Stimulated activated CD8-positive, alpha-beta memory T cell treated with anti-CD3 and anti-CD28 coated beads, Interleukin-4, amount 100 ng/mL, for 24 hours (primary cell): ENCODE measurements at places on chromosomes 1 and 21.

DNA sequence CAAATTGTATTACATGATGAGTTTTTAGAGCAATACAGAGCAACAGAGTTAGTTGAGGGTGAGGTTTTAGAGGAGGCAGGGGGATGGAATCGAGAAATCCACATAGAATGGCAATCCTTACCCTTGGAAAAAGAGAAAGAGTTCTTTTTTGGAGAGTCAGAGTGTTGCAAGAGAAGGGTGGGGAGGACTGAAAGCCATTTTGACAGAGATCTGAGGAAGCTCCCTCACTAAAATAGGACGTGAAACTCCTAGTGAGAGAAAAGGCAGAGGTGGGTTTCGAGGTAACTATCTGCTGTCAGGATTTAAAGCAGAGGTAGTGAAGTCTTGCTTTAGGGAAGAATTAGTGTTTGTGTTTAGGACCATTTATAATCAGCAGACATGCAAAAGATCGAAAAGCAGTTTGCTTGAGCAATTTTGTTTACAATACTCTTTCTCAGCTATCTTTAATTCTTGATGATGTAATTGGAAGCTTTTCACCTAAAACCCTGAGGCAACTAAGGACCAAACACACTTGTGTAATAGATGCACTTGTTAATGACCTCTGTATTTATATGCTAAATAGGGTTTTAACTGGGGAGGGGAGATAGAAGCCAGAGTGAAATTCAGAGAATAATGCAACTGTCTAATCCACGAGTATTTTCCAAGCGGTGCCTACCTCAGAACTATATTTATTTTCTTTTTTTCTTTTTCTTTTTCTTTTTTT is 20.0 kb downstream of the ADAMTS5 start:
- DNase-seq = no peak

GRCh38 chr1:234871710-234872271 is 256.8 kb downstream of the TOMM20 start:
- DNase-seq = no peak

- DNase-seq = no peak
Observed at GRCh38 chr1:156592910-156593660, 1.5 kb downstream of the NAXE start.

DNA sequence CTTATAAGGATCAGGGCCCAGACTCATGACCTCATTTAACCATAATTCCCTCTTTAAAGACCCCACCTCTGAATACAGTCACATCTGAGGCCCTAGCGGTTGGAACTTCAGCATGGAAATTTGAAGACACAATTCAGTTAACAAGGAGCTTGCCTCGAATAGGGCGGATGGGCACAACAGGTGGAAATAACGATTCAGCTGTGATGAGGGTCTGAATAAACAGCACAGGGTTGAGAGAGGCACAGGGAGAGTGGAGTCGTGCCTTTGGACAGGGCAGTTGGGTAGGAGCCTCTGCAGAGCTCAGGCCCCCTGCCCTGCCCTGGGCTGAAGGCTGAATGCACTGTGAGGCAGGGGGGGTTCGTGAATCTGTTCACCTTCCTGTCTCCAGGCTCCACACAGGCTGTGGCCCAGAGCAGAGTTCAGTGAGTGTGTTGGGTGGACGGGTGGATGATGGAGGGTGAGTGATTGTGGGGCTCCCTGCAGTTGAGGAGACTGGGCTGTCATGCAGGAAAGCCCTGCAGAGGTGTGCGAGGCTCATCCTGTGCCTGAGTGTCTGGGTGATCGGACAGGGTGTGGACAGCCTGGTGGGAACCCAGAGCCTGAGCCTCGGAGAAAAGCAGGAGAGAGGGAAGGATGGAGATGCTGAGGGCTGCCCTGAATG is 243.1 kb downstream of the FOXD2 start:
- no peak for DNase-seq

GRCh38 chr1:83548311-83548710 is 450.6 kb downstream of the TTLL7 start:
- no peak for DNase-seq
